Stimulated activated CD4-positive, alpha-beta T cell treated with anti-CD3 and anti-CD28 coated beads, Interleukin-15, amount 100 ng/mL, for 1 hour (primary cell): ENCODE measurements at places on chromosomes 16 and 17.
A peak's percentile ranks its signal among the peaks of the same experiment; 100 is the strongest.

DNA sequence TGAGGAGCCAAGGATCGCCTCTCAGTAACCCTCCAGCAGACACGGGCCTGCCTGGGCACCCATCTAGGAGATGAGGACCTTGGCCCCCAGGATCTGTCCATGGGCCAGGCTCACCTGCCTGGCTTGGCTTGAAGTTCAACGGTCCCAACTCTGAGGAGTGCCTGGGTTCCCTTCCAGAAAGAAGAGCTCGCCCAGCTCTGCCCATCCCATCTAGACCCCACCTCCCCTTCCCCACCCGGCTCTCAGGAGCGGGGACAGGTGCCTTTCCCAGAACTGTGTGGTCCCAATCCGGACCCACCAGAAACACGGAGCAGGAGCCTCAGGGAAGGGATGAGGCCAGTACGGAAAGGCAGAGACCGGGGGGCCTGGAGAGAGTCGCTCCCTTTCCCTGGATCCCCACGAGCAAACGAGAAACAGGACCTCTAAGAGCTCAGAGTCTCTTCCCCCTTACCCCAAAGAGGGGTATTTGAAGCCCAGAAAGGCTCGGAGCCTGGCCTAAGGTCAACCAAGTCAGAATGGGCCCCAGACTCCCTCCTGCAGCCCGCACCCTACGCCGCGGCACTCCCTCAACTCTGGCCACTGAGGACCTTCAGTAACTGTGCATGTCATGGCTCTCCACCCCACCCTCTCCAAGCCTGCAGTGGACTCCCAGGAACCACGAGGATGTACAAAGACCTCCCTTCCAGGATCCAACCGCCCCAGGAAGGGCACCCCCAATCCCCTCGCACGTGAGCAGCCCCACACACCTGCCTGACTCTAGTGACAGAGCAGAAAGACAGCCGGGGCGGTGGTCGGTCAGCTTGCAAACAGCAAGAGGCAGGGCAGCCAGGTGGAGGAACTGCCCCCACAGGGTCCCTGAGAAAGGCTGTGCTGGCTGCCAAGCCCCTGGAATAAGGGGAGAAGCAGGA is 5.4 kb downstream of the CLUH start:
- no peak for DNase-seq

DNA sequence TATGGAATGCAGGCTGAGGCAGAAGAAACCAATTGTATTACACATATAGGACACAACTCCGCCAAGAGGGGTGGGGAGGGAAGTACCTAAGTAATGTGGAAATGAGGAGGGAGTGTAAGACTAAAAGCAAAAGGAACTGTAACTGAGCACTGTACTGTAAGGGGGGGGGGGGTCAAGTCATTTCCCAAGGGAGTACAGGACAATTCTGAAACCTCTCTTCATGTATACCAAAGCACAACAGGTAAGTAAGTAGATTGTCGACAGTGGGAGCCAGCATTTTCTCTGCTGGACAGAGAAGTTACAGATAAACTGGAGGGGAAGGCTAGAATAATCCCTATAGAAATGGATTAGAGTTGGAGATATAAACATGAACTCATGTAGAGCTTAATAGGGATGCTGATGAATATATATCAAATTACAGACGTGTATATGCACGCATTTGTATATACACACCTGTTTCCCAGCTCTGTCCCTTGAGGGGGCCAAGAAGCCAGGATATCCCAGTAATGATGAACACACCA is 6.4 kb downstream of the USP22 start:
- DNase-seq: no peak

GRCh38 chr17:17079336-17079735 is 37.1 kb downstream of the MPRIP start:
- DNase-seq: no peak

DNA sequence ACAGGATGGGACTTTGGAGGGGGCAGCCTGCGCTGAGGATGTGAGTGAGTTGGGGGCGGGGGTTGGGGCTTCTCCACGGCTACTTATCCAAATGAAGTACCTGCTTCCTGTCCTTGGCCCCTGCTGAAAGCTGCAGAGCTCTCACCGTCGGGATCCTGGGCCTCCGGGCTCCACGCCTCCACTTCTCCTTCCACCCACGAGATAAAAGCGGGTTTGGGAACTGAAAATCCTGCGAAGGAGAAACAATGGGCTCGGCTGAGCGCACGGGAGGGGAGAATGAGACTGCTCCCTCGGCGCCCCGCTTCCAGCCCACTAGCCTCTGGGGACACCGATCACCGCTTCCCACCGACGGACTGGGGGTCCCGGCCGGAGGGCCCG is 486 bp downstream of the ZNF785 start:
- no peak for DNase-seq

- no peak for DNase-seq
Observed at GRCh38 chr16:69566240-69566980, 644 bp downstream of the NFAT5 start.

DNA sequence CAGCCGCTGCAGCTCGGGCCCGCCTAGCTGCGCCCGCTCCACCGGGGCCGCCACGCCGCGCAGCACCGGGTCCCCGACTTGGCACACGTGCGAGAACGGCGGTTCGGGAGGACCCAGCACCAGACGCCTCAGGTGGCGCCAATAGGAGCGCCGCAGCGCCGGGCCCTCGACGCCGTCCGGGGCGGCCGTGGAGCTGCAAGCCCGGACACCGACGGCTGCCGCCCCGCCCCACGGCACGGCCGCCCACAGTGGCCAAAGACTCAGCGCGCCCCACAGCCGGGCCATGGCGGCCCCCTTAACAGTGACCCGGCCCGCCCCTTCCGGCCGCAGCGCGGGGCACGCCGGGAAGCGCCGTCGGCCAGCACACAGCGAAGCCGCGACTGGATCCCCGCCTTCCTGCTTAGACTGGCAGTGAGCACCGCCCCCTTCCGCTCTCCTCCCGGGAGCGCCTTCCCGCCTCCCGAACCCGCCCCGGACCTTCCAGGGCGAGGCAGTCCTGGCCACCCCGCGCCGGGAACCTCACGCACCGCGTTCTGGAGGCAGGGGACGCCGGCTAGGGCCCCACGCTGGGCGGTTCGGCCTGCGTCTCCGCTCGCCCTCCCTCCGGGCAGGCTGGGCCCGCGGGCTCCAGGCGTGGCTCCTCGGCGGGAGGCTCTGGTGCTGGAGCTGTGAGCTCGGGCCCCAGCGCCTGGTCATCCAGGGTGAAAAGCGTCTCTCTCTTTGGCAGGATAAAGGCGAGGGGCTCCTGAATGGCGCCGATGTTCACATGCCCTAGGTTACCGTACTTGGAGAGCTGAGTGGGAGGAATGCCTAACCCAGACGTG is at the start of gene PDF:
Gene PDF, minus strand, starts transcription at position 303 of the 824 bp plus-strand sequence. Its CDS starts 18 bp downstream, at position 285.
- DNase-seq: peak; percentile 79

- DNase-seq: no peak
Observed at GRCh38 chr16:73023752-73024570, 24.0 kb downstream of the ZFHX3 start.

GRCh38 chr17:69457603-69458002 is 43.1 kb downstream of the MAP2K6 start:
- no peak for DNase-seq

DNA sequence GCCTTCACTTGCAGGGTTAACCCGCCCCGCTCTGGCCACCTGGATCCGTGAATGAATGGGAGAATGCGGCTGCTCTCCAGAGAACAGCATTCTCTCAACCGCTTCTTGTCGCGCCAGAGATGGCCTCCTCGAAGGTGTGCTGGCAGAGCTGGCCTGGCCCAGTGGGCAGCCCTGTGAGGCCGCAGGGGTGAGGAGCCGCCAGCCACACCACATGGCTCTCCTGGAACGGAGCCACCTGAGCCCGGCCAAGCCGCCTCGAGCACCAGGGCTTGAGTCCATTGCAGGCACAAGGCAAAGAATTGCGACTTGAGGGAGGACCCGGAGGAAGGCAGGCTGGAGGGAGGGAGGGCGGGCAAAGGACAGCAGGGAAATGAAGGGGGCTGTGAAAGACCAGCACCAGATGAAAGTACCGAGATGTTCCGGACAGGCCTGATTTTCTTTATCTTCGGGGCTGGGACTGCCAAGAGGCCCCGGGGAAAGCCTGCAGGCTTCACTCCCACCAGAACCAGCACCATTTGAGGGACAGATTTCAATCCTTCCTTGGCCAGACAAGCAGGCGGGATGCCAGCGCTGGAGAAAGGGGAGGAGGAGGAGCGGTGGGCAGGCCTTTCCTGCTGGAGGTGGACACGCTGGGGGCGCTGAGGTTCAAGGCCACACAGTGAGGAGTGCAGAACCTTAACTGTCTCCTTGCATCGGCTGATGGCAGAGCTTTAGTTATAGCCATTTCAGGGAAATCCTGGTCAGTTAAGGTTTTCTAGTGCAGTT is 69.4 kb downstream of the MRC2 start:
- DNase-seq: no peak

DNA sequence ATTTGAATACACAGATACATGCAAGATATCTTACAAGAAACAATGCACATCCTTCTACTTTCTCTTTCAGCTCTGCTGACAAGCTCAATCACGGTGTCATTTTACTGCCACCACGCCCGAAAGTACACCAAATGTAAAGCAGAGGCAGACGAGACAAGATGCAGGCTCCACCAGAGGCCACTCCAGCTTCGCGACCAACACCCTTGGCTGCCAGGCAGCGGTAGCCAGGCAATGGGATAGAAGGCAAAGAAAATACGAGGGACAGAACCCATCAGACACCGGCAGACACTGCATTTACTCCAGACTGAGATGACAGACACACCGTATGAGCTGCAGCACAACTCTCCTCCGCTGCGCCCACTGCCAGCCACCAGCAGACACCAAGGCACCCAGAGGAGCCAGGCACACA is 41.0 kb downstream of the USP22 start:
- DNase-seq: no peak

- no peak for DNase-seq
Observed at GRCh38 chr17:76106703-76107102, 3.1 kb upstream of the EXOC7 start.

DNA sequence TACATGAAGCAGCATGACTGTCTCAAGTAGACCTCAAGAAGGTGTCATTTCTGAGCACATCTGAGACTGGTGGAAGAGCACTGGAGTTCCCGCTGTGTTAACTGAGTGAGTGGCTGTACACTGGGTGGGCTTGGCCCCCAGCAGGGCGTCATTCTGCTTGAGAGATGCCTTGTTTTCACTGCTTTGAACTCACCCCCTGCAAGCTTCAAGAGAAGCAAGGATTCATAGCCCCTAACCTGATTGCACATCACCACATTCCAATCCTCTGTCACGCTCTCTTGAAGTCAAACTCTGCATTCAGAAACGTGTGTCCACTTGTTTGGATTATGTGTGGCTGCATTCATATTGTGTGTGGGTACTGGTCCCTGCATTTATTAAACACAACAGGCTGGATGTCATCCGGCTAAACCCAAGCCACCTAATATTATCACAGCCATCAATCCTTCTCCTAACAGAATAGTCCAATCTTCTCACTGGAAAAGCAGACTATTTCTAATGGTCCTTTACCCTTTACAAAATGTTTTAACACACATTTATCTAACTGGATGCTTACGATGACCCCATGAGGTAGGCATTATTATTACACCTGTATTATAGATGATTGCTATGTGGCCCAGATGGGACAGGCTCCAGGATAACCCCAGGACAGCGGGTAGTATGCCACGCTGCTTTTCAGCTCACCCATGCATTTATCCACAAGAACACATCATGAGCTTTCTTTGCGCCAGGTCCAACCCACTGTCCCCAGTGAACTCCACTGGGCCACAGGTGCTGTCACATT is 76.3 kb downstream of the USP31 start:
- no peak for DNase-seq

GRCh38 chr16:49292413-49292812 is 10.8 kb upstream of the CBLN1 start:
- DNase-seq: no peak

DNA sequence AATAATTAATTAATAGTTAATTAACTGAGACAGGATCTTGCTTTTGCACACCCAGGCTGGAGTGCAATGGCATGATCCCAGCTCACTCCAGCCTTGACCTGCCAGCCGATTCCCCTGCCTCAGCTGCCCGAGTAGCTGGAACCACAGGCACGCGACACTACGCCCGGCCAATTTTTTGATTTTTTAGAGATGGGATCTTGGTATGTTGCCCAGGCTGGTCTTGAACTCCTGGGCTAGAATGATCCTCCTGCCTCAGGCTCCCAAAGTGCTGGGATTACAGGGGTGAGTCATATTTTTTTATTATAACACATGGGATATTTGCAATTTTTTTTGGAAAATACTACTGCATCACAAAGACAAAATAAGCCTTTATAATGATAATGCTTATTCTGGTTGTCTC is 30.4 kb upstream of the BCAR1 start:
- no peak for DNase-seq

DNA sequence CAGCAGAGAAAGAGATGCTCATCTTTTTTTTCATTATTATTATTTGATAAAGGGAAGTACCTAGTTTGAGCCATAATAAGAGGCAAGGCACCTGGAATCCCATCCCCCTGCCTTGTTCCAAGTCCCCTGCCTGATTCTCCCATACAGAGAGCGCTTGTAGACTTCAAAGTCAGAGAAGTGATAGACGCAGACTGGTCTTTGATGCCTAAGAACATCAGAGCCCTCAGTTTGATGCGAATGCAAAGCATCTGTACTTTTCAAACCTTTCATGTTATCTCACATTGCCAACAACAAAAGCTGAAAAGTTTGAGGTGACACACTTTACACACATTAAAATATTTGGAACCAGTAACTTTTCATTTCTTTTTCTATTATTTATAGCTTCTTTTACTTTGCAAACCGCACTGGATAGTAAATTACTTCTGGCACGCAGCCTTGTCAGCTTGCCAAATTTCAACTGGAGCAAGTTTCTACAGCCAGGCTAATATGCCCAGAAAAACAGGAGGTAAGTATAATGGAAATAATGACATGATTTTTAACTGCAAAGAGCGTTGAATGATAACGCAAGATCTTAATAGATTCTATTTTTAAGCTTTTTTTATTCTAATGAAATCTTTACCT is 5.9 kb upstream of the UTP6 start:
- DNase-seq: no peak
